ENCODE measurements at places on chromosomes 1 and 21. TPM values are rescaled to one million over a fixed set of nuclear protein-coding genes. Genes with fewer than 3 reads are reported as not detected.
A peak's percentile ranks its signal among the peaks of the same experiment; 100 is the strongest.

- H3K4me1 ChIP-seq: peaks cover 3% of the 10 kb centered on the region
- H3K27ac ChIP-seq: no peak overlapping the region
- no peaks in the 10 kb centered on the region for H3K27me3 ChIP-seq
- no peak overlapping the region for H3K4me3 ChIP-seq
- DNase-seq: no peak
- no peaks in the 10 kb centered on the region for H3K36me3 ChIP-seq
Measured at GRCh38 chr1:21278208-21278859, 11.9 kb downstream of the ECE1 start.

Gene KPRP
- total RNA-seq: not detected

DNA sequence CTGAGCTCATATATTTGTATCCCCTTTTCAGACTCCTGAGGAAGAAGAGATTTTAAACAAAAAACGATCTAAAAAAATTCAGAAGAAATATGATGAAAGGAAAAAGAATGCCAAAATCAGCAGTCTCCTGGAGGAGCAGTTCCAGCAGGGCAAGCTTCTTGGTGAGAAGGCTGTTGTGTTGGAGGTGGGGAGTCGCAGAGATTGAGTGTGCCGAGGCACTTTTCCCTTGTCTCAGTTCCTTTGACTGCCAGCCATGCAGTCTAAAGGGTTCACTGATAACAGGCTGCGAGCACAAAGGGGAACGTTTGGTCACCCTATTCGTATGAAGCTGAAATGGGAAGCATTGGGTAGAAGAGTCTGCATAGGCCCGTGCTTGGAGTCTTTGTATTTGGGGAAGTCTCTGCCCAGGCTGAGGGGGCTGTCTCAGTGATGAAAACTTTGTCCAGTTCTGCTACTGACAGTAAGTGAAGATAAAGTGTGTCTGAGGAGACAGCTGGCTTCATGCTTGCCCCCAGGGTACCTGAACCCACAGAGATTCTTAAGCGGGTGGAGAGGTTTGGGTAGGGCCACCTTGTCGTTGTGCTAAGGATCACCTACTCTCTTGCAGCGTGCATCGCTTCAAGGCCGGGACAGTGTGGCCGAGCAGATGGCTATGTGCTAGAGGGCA is 2.8 kb downstream of the RPS8 start:
- no peak overlapping the region for H3K27ac ChIP-seq
- peaks cover 17% of the 10 kb centered on the region for H3K36me3 ChIP-seq
- no peaks in the 10 kb centered on the region for H3K27me3 ChIP-seq
- peaks cover 10% of the 10 kb centered on the region for H3K4me1 ChIP-seq

DNA sequence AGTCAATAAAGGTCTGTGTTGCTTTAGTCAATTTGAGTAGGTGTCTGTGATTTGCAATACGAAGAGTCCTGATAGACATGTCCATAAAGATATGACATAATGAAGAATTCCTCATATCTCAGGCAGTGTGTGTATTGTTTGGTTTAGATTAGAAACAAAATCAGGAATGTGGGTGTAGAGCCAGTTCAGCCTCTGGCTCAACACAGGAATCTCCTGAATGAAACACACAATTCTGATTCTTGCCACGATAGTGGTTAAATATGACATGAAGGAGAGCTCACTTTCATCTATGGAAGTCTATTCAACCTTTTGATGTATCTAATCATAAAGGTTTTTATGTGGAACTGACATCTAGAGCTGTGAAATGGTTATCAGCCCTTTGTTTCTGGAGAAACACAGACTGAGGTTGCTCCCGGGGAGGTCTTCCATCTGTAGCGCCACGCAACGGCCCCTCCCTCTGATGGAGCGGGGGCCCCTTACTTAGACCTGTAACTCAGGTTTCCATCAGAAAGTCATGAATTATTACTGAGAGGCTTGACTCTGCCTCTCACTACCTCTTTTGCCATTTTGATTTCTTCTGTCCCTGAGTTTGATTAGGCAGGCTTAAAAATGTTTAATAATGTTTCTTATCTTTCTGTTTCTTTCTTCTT is 19.5 kb downstream of the TSPAN2 start:
- H3K4me1 ChIP-seq: no peaks in the 10 kb centered on the region
- no peak overlapping the region for H3K4me3 ChIP-seq
- H3K27ac ChIP-seq: no peak overlapping the region
- no peaks in the 10 kb centered on the region for H3K36me3 ChIP-seq

Gene TFF2
- 1.1 TPM for total RNA-seq

Gene ANKRD65
- 1.9 TPM for total RNA-seq

- no peaks in the 10 kb centered on the region for H3K36me3 ChIP-seq
- no peak for DNase-seq
- H3K27me3 ChIP-seq: no peaks in the 10 kb centered on the region
Measured at GRCh38 chr1:170461762-170462384, 70.1 kb upstream of the GORAB start.

DNA sequence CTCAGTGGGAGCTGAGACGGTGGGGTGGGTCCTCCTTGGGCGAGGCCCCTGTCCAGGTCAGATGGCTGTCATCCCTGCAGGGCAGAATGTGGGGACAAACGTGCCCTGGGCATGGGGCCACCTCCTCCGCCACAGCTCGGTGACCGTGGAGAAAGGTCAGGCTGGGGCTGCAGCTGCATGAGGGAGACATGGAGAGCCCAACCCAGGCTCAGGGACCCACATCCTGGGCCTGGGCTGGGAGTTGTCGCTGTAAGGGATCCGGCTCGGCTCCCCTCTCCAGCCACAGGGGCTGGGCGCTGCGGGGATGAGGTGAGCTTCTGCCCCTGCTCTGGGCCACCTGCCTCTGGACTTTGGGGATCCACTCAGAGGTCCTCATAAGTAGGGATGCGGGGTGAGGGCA is 518 bp upstream of the PLCH2 start:
- no peaks in the 10 kb centered on the region for H3K27me3 ChIP-seq
- H3K27ac ChIP-seq: peak overlapping the region; percentile 79
- H3K36me3 ChIP-seq: no peaks in the 10 kb centered on the region
- H3K4me3 ChIP-seq: no peak overlapping the region
- no peak for DNase-seq

GRCh38 chr1:29907596-29907995 is 671.3 kb downstream of the PTPRU start:
- H3K4me1 ChIP-seq: no peaks in the 10 kb centered on the region
- DNase-seq: no peak
- no peaks in the 10 kb centered on the region for H3K27me3 ChIP-seq
- H3K36me3 ChIP-seq: no peaks in the 10 kb centered on the region
- no peak overlapping the region for H3K27ac ChIP-seq

GRCh38 chr1:54312796-54313316 is 93.3 kb downstream of the SSBP3 start:
- no peak overlapping the region for H3K4me3 ChIP-seq
- DNase-seq: no peak
- H3K4me1 ChIP-seq: no peaks in the 10 kb centered on the region
- H3K27ac ChIP-seq: no peak overlapping the region
- H3K36me3 ChIP-seq: no peaks in the 10 kb centered on the region

Gene ANGPTL3
- total RNA-seq: not detected

- no peaks in the 10 kb centered on the region for H3K4me1 ChIP-seq
- H3K27me3 ChIP-seq: no peaks in the 10 kb centered on the region
- H3K27ac ChIP-seq: no peak overlapping the region
- peak; percentile 2 for DNase-seq
Measured at GRCh38 chr21:37758982-37759381, 157.3 kb downstream of the KCNJ6 start.

Gene CLDN19
- 0.05 TPM for total RNA-seq

DNA sequence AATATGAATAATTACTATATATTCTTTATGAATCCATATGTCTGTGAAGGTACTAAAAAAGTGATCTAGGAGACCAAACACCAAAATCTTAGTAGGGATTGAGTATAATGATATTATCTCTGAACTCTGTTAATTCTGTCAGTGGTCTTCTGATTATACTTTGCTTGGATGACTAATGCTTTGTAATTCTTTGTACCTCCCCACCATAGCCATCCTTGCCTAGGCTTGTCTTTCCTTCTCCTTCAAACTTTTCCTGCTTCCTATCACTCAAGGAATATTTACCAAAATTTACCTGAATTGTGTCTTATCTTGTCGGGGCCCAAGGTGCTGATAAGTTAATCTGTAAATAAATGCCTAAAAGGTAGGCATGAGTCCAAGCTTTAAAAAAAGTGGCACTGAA is 845 bp upstream of the RGS5 start:
- H3K4me3 ChIP-seq: no peak overlapping the region
- no peaks in the 10 kb centered on the region for H3K36me3 ChIP-seq
- H3K4me1 ChIP-seq: no peaks in the 10 kb centered on the region
- DNase-seq: no peak
- H3K27ac ChIP-seq: no peak overlapping the region

Gene LCE1F
- total RNA-seq: not detected
